ENCODE measurements at places on chromosomes 1 and 21. TPM values are rescaled to one million over a fixed set of nuclear protein-coding genes. Genes with fewer than 3 reads are reported as not detected.

Gene MASP2
- 0.73 TPM for total RNA-seq

Gene CLCA1
- not detected for total RNA-seq

Gene SRGAP2
- 116 TPM for total RNA-seq

Gene DMBX1
- 0.07 TPM for total RNA-seq

Gene CFAP410
- 10.1 TPM for total RNA-seq

Gene CASQ2
- total RNA-seq: 0.11 TPM

Gene FCRL6
- not detected for total RNA-seq

DNA sequence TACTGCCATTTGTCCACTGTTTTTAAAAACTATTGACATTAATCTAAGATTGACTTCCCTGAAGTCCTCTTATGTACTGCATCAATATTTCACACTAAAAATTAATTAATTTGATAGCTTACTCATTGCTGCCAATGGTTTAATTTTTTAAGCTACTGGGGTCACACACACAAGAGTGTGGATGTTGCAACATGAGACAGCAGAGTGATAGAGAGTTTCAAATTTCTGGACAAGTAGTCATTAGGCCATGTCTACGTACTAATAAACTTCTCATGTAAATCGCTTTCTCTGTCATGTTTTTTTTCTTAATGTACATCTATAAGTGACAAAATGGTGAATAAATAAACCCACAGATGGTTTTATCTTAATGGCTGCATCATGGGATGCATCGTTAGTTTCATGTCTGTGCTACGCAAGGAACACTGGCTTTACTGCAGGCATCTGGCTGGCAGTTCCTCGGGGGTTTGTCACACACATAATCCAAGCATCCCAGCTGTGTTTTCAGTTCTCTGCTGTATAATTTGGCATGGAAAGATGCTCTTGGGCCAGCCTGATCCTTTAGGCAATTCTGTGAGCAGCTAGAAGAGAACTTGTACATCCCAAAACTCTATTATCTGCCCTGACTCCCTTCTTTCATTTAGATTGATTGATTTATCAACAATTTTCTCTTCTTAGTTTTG is 16.4 kb upstream of the CHODL start:
- no peaks in the 10 kb centered on the region for H3K4me1 ChIP-seq
- H3K36me3 ChIP-seq: no peaks in the 10 kb centered on the region
- DNase-seq: no peak

DNA sequence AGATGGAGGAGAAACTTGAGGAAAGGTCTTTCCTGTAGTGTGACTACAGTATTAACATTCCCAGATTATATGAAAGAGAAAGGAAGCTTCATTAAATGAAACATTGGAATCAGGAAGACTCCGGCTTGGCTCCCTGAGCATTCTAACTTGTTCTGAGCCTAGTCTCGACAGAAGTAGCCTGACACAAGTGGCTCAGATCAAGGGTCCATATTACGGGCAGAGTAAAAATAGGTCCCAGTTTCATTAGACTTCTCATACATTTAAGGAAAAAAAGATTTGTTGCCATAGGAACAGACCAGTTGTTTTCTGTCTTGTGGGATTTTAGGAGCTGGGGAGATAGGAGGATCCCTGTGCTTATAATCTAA is 12.8 kb downstream of the SMAP2 start:
- no peak overlapping the region for H3K4me3 ChIP-seq
- H3K4me1 ChIP-seq: peaks cover 6% of the 10 kb centered on the region
- DNase-seq: no peak
- no peaks in the 10 kb centered on the region for H3K36me3 ChIP-seq
- H3K27me3 ChIP-seq: no peaks in the 10 kb centered on the region
- no peak overlapping the region for H3K27ac ChIP-seq

DNA sequence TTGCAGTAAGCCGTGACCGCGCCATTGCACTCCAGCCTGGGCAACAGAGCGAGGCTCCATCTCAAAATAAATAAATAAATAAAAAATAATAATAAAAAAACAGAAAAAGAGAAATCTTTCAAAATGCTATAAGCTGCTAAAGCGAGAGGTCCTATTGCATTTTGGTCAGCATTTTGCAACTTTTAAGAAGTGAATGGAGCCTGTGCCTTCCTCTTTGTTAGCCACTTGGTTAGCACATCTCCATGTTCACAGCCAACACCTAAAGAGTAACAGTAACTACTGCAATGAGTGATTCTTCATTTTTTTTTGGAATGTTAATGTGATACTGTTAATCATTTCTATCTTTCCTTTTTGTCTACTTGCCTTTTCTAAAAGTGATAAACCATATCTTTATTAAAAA is 80.6 kb downstream of the ERG start:
- H3K4me3 ChIP-seq: no peak overlapping the region
- H3K27ac ChIP-seq: no peak overlapping the region
- no peaks in the 10 kb centered on the region for H3K36me3 ChIP-seq
- no peaks in the 10 kb centered on the region for H3K4me1 ChIP-seq

DNA sequence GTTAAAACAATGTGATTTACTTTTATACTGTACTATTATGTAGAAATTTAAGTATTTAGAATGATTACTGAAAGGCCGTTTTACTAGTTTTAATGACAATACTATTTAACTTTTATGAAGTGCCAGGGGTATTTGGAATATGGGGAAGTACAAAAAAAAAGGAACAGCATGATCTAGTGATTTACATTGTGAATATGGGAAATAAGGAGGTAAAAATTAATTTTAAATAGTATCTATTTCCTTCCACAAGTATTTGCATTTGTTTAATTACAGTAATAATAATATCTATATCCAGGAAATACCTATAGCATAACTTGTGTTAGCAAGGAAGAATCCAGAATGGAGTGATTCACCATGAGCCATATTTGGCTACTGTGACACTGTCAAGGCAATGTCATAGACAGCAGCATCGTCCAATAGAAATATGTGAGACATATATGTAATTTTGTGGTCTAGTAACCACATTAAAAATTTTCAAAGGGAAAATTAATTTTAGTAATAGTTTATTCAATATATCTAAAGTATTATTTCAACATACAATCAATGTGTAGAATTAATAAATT is 22.0 kb downstream of the CNST start:
- H3K27me3 ChIP-seq: no peaks in the 10 kb centered on the region
- H3K4me1 ChIP-seq: peaks cover 20% of the 10 kb centered on the region
- no peak overlapping the region for H3K4me3 ChIP-seq
- peak; percentile 61 for DNase-seq
- H3K27ac ChIP-seq: peak overlapping the region; percentile 60

GRCh38 chr1:36805979-36806640 is 228.2 kb downstream of the GRIK3 start:
- H3K36me3 ChIP-seq: no peaks in the 10 kb centered on the region
- H3K4me1 ChIP-seq: no peaks in the 10 kb centered on the region
- no peak overlapping the region for H3K4me3 ChIP-seq
- DNase-seq: no peak
- H3K27me3 ChIP-seq: no peaks in the 10 kb centered on the region
- H3K27ac ChIP-seq: no peak overlapping the region

DNA sequence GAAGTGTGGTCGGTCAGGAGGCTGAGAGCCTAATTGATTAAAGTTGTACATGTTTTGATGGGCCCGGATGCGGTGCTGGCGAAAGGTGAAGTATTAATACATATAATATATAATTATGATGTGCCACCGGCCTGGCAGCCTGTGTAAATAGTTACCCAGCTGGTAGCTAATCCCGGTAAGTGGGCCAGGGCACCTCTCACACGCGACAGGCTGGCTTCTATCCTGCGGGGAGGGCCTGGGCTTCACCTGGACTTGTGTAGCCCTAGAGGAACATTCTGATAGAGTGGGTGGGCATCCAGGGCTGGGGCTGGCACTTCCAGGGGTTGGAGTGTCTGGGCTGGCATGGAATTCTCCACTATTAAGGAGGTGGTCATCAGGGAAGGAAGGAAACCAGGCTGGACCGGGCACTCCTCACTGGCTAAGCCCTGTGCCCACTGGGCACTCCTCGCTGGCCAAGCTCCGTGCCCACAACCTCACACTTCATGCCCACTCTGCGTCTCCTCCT is 48.3 kb downstream of the IGSF21 start:
- peaks cover 2% of the 10 kb centered on the region for H3K27me3 ChIP-seq
- no peaks in the 10 kb centered on the region for H3K36me3 ChIP-seq
- no peak overlapping the region for H3K27ac ChIP-seq

DNA sequence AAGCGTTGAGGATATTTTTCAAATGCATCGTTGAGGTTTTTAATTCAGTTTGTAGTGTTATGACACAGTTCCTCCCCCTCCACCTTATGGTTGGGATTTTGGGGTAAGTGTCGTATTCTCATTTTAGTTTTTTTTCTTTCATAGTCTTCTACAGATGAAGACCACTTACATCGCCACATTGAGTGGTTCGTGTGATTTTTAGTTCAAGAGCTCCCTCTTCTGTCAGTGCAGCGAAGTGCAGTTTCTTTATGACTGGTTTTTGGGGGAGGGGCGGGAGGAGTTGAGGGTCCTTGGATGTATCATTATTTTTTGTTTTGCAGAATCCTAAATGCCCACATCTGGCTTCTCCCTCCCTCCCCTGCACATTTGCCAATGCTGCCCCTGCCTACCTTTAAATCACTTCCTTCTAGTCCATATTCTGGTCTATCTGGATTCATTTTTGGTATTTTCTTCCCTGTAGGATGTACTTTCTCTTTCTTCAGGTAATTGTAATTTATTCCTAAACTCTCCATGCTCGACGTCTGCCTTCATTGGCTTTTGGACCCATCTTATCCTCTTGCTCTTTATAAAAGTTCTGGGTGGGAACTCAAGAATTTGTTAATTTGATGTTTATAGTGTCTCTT is 433.1 kb downstream of the CAMTA1 start:
- no peaks in the 10 kb centered on the region for H3K27me3 ChIP-seq
- no peak overlapping the region for H3K27ac ChIP-seq
- H3K4me3 ChIP-seq: no peak overlapping the region
- peak; percentile 7 for DNase-seq
- no peaks in the 10 kb centered on the region for H3K36me3 ChIP-seq
- H3K4me1 ChIP-seq: peaks cover 16% of the 10 kb centered on the region

- no peaks in the 10 kb centered on the region for H3K36me3 ChIP-seq
- H3K27me3 ChIP-seq: no peaks in the 10 kb centered on the region
- H3K27ac ChIP-seq: no peak overlapping the region
- no peak overlapping the region for H3K4me3 ChIP-seq
- peaks cover 11% of the 10 kb centered on the region for H3K4me1 ChIP-seq
These were observed 100.5 kb downstream of the AK5 start for GRCh38 chr1:77382366-77382765.

GRCh38 chr21:36471254-36471723 is 8.6 kb downstream of the CLDN14 start:
- DNase-seq: peak; percentile 88
- no peaks in the 10 kb centered on the region for H3K36me3 ChIP-seq
- H3K27me3 ChIP-seq: no peaks in the 10 kb centered on the region
- H3K4me1 ChIP-seq: peaks cover 16% of the 10 kb centered on the region
- peak overlapping the region; percentile 78 for H3K27ac ChIP-seq

- no peaks in the 10 kb centered on the region for H3K27me3 ChIP-seq
- peak overlapping the region; percentile 81 for H3K4me3 ChIP-seq
- H3K4me1 ChIP-seq: peaks cover 72% of the 10 kb centered on the region
- no peak for DNase-seq
- no peaks in the 10 kb centered on the region for H3K36me3 ChIP-seq
These were observed 1.2 kb downstream of the ARHGEF2 start for GRCh38 chr1:155976913-155977689.

DNA sequence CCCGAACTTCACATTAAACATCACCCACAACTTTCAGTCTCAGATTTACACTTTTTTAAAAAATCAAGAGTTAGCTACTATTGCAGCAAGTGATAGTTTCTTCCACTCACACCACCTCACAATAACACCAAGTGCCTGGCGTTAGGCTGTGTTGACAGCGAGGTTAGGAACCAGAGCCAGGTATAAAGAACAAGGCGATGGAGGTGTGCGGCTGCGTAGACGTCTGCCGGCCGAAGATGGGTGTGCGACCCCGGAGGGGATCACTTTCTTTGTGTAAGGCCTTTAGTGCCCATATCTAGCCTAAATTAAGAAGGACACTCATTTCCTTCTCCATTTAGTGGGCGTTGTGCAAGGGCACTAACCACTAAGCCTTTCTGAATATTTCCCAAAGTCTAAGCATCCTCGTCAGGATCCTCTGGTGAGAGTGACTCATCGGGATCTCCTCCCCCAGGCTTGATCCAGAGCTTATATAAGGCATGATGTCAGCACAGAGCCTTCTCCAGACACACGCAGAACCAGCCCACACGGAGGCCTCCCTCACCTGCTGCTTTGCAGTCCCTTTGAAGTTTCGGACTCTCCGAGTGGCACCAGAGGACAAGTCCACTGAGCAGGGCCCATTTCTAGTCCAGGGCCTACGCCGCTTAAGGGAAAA is 11.8 kb downstream of the NHLH2 start:
- peak; percentile 70 for DNase-seq
- no peaks in the 10 kb centered on the region for H3K36me3 ChIP-seq
- peaks cover 28% of the 10 kb centered on the region for H3K27me3 ChIP-seq

DNA sequence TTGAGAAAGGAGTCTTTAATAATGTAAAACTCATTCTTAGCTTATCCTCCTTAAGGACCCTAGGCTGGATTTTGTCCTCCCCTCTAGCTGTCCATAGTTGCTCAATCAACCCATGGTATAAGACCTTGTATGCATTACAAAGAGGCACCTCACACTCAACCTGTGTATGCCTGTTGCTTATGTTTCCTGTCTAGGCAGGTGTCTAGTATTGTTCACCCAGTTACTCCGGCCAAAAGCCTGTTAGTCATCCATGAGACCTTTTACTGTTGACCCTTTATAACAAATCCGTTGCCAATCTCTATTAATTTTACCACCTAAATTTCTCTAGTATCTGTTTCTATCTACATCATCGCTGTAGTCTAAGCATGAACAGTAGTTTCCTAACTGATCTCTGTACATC is 3.7 kb downstream of the LYPLAL1 start:
- H3K4me1 ChIP-seq: peaks cover 17% of the 10 kb centered on the region
- no peaks in the 10 kb centered on the region for H3K27me3 ChIP-seq
- H3K36me3 ChIP-seq: no peaks in the 10 kb centered on the region
- no peak overlapping the region for H3K27ac ChIP-seq
- no peak overlapping the region for H3K4me3 ChIP-seq
- no peak for DNase-seq

GRCh38 chr1:62891956-62892562 is 108.1 kb downstream of the ATG4C start:
- H3K4me1 ChIP-seq: no peaks in the 10 kb centered on the region
- H3K4me3 ChIP-seq: no peak overlapping the region
- no peak overlapping the region for H3K27ac ChIP-seq
- DNase-seq: no peak
- H3K36me3 ChIP-seq: no peaks in the 10 kb centered on the region

DNA sequence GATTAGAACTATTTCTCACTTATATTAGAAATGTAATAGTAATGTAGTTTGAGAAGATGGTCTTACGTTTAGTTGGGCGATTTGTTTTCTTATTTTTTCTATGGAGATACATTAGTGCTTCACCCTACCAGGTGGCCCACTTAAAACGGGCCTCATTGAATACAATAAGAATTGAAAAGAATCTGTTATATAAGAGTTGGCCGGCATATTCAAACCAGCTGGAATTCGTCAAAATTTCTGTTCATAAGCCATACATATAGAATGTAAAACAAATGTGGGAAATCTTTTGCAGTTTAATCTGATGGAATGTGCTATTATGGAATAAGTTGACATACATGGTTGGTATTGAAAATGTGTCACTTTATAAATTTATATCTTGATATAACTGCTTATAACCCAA is 96.4 kb upstream of the C1orf105 start:
- DNase-seq: no peak
- no peak overlapping the region for H3K27ac ChIP-seq
- no peaks in the 10 kb centered on the region for H3K27me3 ChIP-seq
